ENCODE measurements at places on chromosomes 2 and 18.

- no peaks in the 10 kb centered on the region for H3K27me3 ChIP-seq
- H3K4me3 ChIP-seq: no peak overlapping the region
- no peak for DNase-seq
- no peak overlapping the region for H3K27ac ChIP-seq
- H3K36me3 ChIP-seq: no peaks in the 10 kb centered on the region
These were observed 41.7 kb downstream of the TEX44 start for GRCh38 chr2:231634412-231634811.

- no peak for DNase-seq
- H3K36me3 ChIP-seq: no peaks in the 10 kb centered on the region
- H3K27me3 ChIP-seq: peaks cover 14% of the 10 kb centered on the region
- no peak overlapping the region for H3K27ac ChIP-seq
- no peak overlapping the region for H3K4me3 ChIP-seq
These were observed 57.7 kb upstream of the OSR1 start for GRCh38 chr2:19416083-19416482.

GRCh38 chr2:118846442-118846952 lies 951 bp downstream of the EN1 start:
- no peak overlapping the region for H3K27ac ChIP-seq
- peaks cover 89% of the 10 kb centered on the region for H3K27me3 ChIP-seq
- H3K36me3 ChIP-seq: no peaks in the 10 kb centered on the region
- peaks cover 43% of the 10 kb centered on the region for H3K4me1 ChIP-seq
- peak overlapping the region; percentile 6 for H3K4me3 ChIP-seq

GRCh38 chr2:188881434-188881833 lies 92.7 kb upstream of the COL3A1 start:
- no peak overlapping the region for H3K4me3 ChIP-seq
- no peaks in the 10 kb centered on the region for H3K36me3 ChIP-seq
- no peak for DNase-seq
- no peak overlapping the region for H3K27ac ChIP-seq

- DNase-seq: no peak
- peaks cover 13% of the 10 kb centered on the region for H3K4me1 ChIP-seq
- H3K36me3 ChIP-seq: no peaks in the 10 kb centered on the region
- no peak overlapping the region for H3K4me3 ChIP-seq
- H3K27me3 ChIP-seq: peaks cover 80% of the 10 kb centered on the region
These were observed 165.4 kb downstream of the MSH2 start for GRCh38 chr2:47568164-47568850.

GRCh38 chr2:149901231-149901859 lies 313.8 kb upstream of the MMADHC start:
- DNase-seq: no peak
- no peaks in the 10 kb centered on the region for H3K36me3 ChIP-seq
- H3K4me3 ChIP-seq: no peak overlapping the region
- H3K4me1 ChIP-seq: no peaks in the 10 kb centered on the region
- no peaks in the 10 kb centered on the region for H3K27me3 ChIP-seq
- H3K27ac ChIP-seq: no peak overlapping the region

- peaks cover 74% of the 10 kb centered on the region for H3K36me3 ChIP-seq
- DNase-seq: no peak
- no peak overlapping the region for H3K27ac ChIP-seq
- no peaks in the 10 kb centered on the region for H3K4me1 ChIP-seq
- H3K27me3 ChIP-seq: no peaks in the 10 kb centered on the region
These were observed 56.4 kb upstream of the NFATC1 start for GRCh38 chr18:79339094-79339908.

- H3K4me1 ChIP-seq: no peaks in the 10 kb centered on the region
- DNase-seq: no peak
These were observed 176.1 kb downstream of the VAPA start for GRCh38 chr18:10089881-10090280.

- H3K4me3 ChIP-seq: no peak overlapping the region
- no peaks in the 10 kb centered on the region for H3K27me3 ChIP-seq
- DNase-seq: no peak
- no peak overlapping the region for H3K27ac ChIP-seq
These were observed 98.5 kb upstream of the DOCK10 start for GRCh38 chr2:225140723-225141122.

DNA sequence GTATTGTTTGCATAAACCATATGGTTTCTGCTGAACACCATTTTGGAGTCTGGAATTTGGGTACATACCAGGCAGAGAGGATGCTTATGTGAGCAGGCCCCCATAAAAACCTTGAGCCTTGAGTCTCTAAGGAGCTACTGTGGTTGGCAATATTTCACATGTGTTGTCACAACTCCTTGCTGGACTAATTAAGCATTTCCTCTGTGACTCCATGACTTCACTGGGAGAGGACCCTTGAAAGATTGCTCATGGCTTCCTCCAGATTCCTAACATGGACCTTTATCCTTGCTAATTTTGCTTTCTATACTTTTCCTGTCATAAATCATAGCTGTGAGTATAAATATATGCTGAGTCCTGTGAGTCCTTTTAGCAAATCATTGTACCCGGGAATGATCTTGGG lies 7.6 kb upstream of the COQ10B start:
- H3K4me1 ChIP-seq: no peaks in the 10 kb centered on the region
- no peak for DNase-seq
- H3K4me3 ChIP-seq: no peak overlapping the region

- no peaks in the 10 kb centered on the region for H3K4me1 ChIP-seq
- DNase-seq: no peak
- H3K4me3 ChIP-seq: no peak overlapping the region
These were observed 698.6 kb downstream of the DCC start for GRCh38 chr18:53038608-53039007.

DNA sequence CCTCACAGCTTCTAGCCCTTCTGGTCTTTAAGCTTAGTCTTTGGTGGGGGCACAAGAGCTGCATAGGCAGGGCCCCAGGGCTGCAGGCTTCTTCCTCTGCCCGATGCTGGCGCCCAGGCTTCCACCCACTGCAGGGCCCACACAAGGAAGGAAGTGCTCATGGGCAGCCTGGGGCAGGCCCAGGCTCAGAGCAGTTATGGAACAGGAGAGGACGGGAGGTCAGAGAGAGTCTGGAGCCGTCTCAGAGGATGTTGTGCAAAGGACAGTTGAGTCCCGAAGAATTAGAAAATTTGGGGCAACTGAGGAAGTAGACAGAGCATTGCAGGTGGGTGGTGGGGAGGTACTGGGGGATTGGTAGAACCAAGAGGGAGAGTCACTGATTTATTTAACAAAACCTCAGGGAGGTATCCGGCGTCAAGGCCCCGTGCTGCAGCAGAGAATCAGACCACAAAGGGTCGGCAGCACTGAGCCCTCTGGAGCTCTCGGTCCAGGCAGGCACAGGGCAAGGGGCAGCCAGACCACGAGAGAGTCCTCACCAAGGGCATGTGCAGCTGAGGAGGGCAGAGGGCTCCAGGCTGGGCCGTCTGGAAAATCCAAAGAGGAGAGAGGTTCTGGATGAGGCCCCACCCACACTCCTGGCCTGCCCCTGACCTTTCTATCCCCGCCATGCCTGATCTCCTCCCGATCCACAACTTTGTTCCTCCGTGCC lies 110.8 kb upstream of the GLI2 start:
- H3K36me3 ChIP-seq: no peaks in the 10 kb centered on the region
- H3K27me3 ChIP-seq: peaks cover 2% of the 10 kb centered on the region
- no peaks in the 10 kb centered on the region for H3K4me1 ChIP-seq
- DNase-seq: no peak
- no peak overlapping the region for H3K4me3 ChIP-seq

GRCh38 chr18:75531212-75531850 lies 103.8 kb upstream of the SMIM21 start:
- H3K27ac ChIP-seq: no peak overlapping the region
- no peaks in the 10 kb centered on the region for H3K36me3 ChIP-seq
- DNase-seq: no peak
- no peak overlapping the region for H3K4me3 ChIP-seq
- peaks cover 8% of the 10 kb centered on the region for H3K27me3 ChIP-seq
- no peaks in the 10 kb centered on the region for H3K4me1 ChIP-seq
